ENCODE measurements at places on chromosomes 11 and 22.

DNA sequence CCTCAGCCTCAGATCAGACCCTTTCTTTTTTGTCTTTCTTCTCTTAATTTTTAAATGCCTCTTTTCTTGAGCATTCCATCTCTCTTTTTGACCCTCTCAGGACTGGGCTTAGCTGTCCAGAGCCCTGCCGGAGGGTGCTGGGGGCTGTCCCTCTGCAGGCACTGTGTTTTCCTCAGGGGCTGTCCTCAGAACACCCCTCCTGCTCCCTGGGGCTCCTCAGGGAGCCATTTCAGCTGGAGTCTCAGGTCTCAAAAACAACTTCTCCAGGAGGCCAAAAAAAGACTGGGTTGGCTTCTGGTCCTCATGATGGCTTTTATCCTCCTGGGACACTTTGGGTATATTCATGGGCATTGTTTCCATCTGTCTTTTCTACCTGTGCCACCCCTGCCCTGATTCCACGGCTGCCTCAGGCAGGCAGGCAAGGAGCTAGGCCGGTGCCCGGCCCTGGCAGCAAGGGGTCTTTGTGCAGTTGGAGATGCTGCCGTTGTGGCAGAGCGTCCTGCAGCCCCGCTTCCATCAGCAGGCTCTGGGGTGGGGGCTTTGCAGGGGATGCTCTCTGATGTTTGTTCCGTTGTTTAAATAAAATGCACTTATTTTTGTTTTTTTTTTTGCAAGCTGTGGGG lies 85.1 kb downstream of the CEP164 start:
- DNase-seq = no peak

DNA sequence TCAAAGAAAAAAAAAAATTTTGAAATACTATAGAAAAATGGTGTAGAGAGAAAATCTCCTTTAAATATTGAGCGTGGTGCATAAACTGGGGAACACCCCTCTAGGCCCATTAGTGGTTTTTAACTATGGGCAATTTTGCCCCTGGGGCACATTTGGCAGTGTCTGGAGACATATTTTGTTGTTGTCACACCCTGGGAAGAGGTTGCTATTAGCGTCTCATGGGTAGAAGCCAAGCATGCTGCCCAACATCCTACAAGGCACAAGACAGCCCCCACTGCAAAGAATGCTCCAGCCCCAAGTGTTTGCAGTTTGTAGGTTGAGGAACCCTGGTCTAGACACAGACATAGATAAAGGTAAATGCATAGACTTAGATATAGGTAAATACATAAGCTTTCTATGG lies 92.6 kb downstream of the KIAA1671 start:
- no peak for DNase-seq

DNA sequence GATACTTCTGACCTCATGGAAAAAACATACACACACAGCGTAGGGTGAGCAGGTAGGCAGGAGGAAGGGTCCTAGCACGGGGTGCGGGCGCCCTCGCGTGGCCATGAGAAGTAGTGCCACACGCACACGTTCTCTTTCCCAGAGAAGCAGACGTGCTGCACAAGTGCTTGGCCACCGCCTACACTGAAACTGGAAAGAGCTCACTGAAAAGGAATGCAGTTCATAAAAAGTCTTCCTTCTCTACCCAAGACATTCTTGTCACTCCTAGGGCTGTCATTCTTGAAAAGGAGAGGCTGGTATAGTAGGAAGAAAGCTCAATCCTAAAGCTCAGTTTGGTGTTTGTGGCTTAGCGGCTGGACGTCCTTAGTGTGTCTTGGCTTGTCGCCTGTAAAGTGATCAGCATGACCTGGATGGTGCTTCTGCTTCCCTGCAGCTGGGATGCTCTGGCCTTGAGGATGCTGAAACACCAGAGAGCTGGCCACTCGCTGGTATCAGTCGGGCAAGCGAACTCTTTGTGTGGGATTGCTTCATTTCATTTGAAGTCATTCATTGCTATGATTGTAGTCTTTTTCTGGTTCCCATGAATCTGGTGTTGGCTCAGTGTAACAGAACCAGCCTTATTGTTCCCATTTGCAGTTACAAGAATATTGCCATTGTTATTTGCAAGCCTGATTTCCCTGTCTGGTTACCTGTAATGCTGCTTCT lies 303.8 kb downstream of the NTM start:
- DNase-seq = peak; percentile 37

- peak; percentile 89 for DNase-seq
Observed at GRCh38 chr22:37905534-37906363, at the start of gene MICALL1. MICALL1 (plus strand) TSS chr22:37906297; CDS start chr22:37906423, 126 bp downstream.

- DNase-seq = no peak
Observed at GRCh38 chr11:84316866-84317555, 1030.8 kb upstream of the CCDC90B start.

DNA sequence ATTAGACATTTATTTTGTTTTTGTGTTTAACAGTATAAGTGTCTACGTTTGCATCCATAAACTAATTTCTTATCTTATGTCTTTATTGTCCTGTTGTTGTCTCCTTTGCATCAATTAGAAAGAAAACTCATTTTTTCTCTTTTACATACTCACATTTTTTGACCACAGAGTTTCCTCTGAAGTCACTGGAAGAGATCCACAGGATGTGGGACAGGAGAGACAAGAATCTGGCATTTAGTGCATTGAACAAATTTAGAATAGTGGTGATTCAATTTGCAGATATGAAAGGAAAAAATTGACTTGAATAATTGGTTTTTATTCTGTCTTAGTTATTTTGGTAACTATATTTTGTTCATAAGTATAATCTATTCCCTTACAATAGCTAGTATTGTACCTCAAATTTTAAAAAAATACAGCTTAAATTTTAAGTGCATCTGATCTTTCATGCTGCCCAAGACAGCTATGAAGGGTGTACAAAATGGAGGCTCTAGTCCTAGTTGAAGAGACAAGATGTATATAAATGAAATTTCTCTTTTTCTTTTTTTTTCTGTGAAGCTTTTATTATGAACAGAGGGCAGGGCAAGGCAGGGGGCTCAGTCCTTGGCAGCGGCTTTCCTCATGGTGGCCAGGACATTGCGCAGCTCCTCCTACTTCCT lies 24.4 kb downstream of the HORMAD2 start:
- DNase-seq = no peak

DNA sequence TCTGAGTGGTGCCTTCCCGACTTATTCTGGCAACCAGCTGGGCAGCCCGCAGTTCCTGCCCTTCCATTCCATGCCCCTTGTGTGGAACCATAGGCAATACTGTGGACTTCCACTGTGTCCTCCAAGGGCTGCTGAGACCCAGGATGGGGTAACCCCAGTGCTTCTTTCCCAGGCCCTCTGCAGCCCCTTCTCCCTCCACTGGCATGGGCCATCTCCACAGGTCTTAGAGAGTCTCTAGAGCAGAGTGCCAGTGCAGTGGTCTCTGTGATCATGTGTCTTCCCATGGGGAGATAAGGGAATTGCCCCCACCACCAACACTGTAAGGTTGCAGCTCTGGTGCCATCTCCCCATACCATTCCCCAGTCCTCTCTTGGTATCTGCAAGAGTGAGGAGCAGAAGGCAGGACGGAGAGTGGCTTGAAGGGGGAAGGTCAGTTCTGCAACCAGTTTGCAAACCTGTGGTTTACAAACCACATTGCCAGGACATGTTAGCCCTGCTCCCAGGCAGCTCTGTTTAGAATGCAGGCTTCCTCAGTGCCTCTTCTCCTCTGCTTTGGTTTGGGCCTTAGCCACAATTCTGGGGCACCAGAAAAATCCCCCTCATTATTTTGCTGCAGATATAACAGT lies 20.9 kb upstream of the DRD2 start:
- no peak for DNase-seq

GRCh38 chr22:23193882-23194281 lies 13.6 kb downstream of the BCR start:
- no peak for DNase-seq

GRCh38 chr11:67538306-67538705 lies 15.1 kb upstream of the CABP2 start:
- no peak for DNase-seq

- no peak for DNase-seq
Observed at GRCh38 chr11:10975287-10975721, 117.5 kb upstream of the ZBED5 start.

DNA sequence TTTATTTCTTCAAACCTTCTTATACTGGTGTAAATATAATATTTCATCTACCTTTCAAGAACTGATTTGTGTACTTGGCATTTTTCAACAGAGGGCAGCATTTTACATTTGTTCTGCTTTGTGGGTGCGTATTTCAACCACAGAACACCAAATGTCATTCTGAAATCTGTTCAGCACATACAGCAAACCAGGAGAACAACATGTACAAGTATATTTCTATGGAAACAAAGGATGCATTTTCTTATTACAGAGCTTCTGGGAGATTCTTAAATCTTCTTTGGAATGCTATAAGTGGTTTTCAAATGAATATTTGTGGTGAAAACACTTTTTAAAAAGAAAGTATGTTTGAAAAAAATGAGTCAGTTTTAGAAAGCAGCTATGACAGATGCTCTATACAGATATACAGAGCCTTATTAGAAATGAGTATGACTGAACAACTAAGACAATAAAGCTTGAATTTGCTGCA lies 946.0 kb downstream of the FAM181B start:
- DNase-seq = no peak

DNA sequence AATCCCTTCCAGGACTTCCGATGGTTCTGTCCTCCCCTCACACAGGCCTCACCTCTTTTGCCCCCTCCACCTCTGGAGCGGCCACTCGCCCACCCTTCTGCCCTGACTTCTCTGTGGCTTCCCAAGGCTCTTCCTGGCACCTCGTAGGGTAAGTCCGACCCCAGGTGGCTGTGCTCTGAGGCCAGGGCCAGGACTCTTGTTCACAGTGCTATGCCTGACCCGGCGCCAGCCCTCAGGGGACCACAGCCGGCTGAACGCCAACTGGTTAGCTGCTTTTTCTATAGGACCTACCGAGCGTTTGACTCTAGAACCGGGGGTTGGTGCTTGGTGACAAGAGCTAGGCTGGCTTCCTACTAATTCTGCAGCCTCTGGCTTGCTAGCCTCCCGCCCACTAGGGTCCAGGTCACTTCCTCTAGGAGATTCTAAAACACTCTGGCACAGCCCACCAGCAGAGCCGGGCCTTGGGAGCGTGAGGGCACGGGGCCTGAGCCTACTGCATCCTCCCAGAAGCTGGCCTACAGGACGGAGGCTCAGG lies 28.4 kb upstream of the KCNQ1OT1 start:
- no peak for DNase-seq

DNA sequence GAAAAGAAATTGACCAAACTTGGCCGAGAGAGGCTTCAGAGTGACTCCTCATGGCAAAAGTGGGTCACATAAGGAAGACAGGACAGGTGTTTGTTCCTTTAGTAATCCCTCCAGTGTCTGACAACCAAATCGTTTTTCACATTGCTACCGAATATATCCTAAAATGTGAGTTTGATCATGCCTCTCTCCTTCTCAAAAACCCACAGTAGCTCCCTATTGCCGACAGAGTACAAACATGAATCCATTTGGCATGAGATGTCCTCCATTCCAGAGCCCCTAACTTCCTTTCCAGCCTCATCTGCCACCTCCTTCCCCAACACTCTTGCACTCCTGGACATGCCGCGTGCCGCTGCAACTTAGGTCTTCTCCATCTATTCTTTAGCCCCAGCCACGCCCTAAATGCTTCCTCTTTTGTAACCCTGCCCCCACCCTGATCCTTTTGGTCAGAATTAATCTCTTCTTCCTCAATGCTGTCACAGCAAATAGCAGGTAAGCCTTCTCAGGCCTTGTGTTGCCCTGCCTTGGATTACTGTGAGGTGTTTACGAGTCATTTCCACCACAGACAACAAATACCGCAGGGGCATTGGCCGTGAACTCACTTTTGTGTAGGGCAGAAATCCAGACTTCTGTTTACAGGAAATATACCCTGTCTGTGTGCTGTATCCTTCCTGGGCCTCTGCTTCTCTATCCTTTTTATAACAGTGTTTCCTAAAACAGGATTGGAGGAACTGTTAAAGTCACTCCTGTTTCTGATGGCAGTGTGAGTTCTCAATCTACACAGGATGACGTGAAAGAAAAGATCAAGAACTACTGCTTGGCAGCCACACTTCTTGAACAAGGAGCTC lies 66.0 kb upstream of the FTH1 start:
- DNase-seq = peak; percentile 57

GRCh38 chr11:118917481-118918127 lies 8.1 kb downstream of the BCL9L start:
- DNase-seq = peak; percentile 85

DNA sequence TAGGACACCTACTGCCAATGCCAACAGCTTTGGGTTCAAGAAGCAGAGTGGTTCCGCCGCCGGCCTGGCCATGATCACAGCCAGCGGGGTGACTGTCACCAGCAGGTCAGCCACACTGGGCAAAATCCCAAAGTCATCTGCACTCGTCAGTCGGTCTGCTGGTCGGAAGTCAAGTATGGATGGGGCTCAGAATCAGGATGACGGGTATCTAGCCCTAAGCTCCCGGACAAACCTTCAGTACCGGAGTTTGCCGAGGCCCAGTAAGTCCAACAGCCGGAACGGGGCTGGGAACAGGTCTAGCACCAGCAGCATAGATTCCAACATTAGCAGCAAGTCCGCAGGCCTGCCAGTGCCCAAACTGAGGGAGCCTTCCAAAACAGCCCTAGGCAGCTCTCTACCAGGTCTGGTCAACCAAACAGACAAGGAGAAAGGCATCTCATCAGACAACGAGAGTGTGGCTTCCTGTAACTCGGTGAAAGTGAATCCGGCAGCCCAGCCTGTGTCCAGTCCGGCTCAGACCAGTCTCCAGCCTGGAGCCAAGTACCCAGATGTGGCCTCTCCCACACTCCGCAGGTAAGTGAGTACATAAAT lies 115.1 kb downstream of the DBX1 start:
- no peak for DNase-seq

GRCh38 chr11:24885580-24886173 lies 388.8 kb downstream of the LUZP2 start:
- no peak for DNase-seq

- no peak for DNase-seq
Observed at GRCh38 chr11:122656073-122656630, 630 bp downstream of the UBASH3B start.

DNA sequence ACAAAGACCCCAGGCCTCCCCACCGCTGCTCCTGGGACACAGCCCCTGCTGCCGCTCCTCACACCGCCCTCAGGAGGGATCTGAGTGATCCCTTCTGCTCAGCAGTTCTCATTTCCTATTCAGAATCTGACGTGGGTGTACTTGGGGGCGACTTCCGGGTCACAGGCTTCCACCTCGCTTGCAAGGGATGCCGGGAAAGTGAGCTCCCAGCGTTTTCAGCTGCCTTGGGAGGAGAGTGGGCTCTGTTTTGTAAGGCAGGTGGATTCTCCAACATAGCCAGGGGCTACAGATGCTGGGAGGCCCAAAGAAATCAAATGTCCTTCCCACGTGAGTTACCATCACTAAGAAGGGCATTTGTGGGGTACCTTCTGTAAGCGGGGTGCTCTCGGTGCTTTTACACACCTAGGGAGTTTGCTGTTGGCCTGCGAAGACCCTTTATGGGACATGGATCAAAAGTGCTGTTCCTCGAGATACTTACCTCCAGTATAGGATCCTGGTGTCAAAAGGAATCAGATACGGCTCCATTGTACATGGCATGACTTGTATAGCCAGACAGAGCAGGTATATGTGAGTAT lies 9.7 kb upstream of the LRRC10B start:
- no peak for DNase-seq

GRCh38 chr11:778976-779954 lies 2.0 kb upstream of the GATD1 start:
- DNase-seq = no peak

- no peak for DNase-seq
Observed at GRCh38 chr11:105315287-105315686, 175.7 kb upstream of the CARD18 start.
